ENCODE measurements at places on chromosomes 11 and 22.

- peak; percentile 30 for DNase-seq
Measured at GRCh38 chr11:66663741-66664296, 13.9 kb downstream of the RBM4B start.

- no peak for DNase-seq
Measured at GRCh38 chr22:16810188-16810802, 14.9 kb downstream of the XKR3 start.

- DNase-seq, result no peak
Measured at GRCh38 chr11:64853709-64854108, 9.3 kb upstream of the CDC42BPG start.

- no peak for DNase-seq
Measured at GRCh38 chr11:26626346-26626745, 54.3 kb upstream of the MUC15 start.

- no peak for DNase-seq
Measured at GRCh38 chr11:12573707-12574485, 100.3 kb upstream of the TEAD1 start.

GRCh38 chr11:117220999-117221774, 10.7 kb downstream of the PCSK7 start:
- no peak for DNase-seq

DNA sequence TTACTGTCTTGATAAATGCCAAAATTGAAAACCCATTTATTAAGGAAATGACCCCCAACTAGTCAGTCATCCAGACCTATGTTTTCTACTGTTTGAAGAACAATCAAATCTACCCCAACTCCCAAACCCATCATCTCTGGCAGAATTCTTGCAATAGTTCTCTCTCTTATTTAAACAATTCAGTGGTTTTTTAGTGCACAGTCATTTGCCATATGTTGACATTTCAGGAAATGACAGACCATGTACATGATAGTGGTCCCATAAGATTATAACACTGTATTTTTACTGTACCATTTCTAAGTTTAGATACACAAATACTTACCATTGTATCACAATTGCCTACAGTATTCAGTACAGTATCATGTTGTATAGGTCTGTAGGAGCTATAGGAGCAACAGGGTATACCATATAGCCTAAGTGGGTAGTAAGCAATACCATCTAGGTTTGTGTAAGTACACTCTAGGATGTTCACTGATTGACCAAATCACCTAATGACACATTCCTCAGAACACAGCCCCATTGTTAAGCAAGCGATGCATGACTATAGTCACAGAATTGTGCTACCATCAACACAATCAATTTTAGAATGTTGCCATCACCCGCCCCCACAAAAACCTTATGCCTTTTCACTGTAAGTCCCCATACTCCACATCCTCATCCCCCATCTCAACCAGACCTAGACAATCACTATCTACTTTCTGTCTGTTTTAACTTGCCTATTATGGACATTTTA, 41.8 kb downstream of the MMP20 start:
- no peak for DNase-seq

DNA sequence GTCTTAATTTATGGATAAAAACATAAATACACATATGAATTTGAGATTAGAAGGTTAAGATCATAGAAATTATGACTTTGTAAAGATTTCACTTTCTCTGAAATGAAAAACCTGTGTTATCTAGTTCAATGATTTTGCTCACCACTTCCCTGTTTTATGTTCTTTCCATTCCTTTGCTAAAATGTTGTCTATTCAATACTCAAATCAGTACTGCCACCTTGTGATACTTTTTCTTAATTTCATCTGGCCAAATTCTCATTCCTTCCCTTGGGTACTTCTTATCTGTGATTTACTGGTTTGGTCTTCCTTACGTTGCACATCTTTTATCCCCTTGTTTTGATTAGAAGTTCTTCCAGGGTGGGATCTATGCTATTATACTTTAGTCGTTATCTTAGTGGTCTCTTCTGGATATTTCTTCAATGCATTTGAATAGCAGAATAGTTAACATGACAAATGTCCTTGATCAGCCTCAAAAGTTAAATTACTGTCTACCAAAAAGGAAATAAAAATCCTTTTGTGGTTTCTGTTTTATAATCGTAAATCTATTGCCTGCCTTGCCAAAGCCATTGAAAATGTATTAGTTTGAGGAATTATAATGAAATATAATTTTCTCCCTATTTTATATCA, 197.0 kb downstream of the PGR start:
- no peak for DNase-seq

DNA sequence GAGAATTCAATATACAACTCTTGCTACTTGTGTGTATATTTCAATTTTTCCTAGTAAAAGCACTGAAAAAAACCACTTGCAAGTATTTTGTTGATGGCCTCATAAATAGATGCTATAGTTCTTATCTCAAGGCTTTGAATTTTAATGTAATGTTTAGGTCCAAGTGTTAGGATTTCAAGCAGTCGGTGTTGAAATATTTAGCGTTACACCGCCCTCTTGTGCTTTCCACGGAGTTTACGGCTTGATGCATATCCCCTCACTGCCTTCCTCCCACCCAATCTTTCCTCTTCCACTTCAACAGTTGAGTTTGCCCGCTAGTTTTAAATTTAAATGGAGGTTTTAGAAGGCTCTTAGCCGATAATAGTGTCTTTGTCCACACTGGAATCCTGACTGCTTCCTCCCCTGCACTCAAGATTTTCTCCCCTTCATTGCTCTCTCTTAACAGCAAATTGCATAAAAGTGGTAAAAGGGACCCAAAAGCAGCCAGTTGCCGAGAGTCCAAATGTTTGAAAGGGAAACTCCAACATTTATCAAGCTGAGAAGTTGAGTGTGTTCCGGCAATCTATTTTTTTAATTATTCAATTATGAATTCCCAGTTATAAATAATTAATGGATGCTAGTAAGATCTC, 25.9 kb upstream of the HTATIP2 start:
- peak; percentile 45 for DNase-seq

GRCh38 chr11:77101043-77101537, 1.6 kb upstream of the OMP start:
- no peak for DNase-seq

- no peak for DNase-seq
Measured at GRCh38 chr11:35057926-35058668, 80.9 kb upstream of the CD44 start.

DNA sequence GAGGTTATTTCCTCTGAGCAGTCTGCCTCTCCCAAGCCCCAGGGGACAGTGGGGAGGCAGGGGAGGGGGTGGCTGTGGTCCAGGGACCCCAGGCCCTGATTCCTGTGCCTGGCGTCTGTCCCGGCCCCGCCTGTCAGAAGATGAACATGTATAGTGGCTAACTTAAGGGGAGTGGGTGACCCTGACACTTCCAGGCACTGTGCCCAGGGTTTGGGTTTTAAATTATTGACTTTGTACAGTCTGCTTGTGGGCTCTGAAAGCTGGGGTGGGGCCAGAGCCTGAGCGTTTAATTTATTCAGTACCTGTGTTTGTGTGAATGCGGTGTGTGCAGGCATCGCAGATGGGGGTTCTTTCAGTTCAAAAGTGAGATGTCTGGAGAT, 3.1 kb downstream of the PIM3 start:
- no peak for DNase-seq

- no peak for DNase-seq
Measured at GRCh38 chr22:31329029-31329428, 17.1 kb downstream of the PATZ1 start.

DNA sequence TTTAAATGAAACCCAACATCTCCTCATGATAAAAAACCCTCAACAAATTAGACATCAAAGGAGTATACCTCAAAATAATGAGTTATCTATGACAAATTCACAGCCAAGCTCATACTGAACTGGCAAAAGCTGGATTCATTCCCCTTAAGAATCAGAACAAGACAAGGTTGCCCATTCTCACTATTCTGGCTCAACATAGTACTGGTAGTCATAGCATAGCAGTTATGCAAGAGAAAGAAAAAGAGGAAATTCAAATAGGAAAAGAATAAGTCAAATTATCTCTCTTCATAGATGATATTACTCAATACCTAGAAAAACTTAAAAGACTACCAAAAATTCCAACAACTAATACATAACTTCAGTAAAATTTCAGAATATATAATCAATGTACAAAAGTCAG, 29.4 kb upstream of the XKR3 start:
- DNase-seq, result no peak

DNA sequence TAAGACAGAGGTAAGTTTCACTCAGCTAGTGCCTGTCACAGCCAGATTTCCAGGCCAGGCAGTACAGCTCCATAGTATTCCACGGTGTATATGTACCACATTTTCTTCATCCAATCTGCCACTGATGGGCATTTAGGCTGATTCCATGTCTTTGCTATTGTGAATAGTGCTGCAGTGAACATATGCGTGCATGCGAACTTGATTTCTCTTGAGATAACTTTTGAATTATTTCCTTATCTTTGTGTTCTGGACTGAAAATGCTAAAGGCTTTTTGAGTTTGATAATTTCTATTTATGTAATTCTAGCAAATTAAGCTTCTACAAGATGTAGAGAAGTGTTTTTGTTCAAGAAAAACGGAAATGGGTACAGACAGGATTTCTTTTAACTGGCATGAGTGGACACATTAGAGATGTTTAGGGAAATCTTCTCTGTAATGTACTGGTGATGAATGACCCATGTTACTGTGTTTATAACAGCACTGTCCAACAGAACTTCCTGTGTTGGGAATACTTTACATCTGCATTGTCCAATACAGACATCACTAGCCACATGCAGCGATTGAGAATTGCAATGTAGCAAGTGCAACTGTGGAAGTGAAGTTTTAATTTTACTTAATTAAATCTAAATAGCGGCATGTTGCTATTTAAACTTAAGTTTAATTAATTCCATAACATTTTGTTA, 151.3 kb downstream of the CADM1 start:
- no peak for DNase-seq

GRCh38 chr11:18727479-18728236, 1.7 kb upstream of the IGSF22 start:
- no peak for DNase-seq
